ENCODE measurements at places on chromosomes 2 and 18.

DNA sequence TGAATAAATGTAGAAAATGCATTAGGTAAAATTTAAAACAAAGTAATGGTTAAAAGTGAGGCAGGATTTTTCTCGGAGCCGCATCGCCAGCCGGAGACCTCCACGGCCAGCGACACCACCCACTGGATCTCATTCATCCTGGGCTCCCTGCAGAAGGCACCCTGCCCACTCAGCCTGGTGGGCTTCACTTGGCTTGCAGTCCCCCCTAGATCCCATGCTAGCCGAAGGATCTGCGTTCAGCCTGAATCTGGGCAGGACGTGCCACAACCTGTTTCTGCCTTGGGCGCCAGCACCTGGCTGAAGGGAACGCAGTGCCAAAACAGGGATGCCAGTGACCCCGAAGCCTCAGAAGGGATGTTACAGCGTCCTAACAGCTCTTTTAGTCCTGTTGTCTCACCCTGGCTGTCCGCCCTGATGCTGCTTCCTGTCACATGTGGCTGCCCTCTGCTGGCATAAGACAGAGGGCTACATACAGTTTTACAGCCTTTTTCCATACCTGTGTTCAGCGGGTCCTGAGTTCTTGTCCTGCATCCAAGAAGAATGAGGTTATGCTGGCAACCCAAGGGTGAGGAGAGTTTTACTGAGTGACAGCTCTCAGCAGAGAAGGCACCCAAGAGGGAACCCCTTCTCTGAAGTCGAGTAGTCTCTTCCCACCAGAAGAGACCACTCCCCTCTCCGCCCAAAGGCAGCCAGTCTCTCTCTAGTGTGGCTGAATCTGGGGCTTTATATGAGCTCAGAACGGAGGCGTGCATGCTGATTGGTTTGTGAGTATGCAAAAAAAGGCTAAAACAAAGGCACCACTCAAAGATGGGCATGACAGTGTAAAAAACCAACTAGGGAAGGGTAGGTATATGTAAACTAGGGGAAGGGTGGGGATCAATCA, 173.1 kb upstream of the GYPC start:
- DNase-seq: no peak

DNA sequence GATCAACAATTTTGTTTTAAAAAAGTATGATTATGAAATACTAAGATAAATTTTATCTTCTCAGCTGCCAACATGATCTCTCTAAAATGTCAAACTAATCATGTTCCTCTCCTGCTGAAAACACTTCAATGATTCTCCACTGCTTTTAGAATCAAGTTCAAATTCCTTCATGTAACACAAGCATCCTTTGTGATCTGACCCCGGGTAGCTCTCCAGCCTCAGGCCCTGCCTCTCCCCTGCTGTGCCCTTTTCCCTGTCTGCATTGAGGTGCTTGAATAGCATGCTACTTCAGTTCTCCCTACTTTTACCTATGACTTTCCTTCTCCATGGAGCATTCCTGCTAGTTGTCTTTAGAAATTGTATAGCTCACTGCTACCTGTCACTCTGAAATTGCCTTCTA, 274.8 kb downstream of the PDE11A start:
- no peak for DNase-seq

DNA sequence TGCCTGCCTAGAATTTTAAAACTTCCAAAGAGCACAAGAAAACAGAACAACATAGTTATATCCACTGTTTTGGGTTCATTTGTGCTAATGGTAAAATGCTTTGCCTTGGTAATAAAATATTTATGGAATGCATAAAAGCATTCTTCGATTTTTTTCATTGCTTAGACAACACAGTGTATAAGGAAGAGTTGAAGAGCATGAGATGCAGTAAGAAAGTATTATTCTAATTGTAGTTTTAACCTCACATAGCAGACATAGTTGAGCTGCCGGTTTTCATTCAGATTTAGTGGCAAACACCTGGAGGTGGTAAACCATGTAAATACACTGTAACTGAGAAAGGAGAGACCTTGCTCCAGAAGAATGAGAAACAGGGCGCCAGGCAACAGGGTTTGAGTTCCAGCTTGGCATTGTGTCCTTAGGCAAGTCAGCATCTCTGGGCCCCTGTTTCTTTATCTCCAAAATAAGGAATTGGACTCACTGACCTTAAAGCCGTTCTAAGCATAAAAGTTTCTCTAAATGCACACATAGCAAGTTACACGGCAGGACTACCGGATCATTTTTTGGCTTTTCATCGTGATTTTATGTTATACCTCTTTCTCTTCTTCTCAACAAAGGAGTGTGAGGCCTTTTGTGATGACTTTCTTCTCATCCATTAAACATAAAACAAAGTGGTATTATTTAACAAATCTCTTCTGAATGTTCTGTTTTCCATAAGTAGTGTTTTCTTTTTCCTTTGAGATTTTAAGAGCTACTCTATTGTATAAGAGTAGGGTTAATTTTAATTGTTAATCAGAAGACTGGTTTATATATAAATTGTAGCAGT, 7.9 kb downstream of the UGP2 start:
- no peak for DNase-seq

DNA sequence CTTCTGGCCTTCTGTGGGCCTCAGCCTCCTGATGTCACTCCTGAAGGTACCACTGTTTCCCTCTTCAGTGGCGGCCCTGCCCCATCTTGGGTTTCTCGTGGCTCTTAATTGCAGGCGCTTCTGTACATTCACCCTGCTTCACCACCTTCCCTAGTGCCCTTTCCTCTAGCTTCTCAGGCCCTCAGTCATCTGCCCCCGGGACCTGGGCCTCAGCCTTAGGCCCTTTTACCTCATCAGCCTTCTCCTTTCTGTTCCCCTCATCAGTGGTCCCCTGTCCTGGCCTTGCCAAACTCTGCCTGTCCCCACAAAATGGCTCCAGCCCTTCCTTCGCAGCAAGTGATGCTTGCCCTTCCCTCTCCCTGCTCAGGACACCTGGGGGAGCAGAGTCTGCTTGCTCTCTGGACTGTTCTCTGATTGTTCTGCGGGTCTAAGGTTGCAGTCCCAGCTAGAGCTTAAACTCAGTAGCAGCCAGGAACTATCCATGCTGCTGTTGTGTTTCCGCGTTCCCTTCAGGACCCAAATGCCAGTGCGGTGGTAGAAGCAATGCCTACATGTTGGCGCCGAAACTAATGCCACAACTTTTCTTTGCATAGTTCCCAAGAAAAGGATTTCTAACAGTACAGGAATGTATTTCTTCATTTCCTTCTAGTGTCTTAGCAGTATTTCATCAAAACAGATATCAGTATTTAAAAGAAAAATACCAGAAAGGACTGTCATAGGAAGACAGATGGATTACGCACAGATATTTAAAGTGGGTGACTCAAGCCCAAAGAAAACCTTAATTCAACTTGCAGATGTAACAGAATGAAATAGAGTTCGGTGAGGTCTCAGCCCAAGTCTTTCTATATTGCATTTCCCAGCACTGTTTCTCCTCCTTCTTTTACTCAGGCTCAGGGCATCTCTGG, 7.5 kb downstream of the ASB1 start:
- DNase-seq: no peak

- no peak for DNase-seq
These were observed 38.6 kb upstream of the NCOA1 start for GRCh38 chr2:24452502-24452885.

GRCh38 chr2:9538000-9538507, 17.6 kb downstream of the ADAM17 start:
- DNase-seq: no peak

GRCh38 chr2:148538375-148538774, 106.2 kb upstream of the EPC2 start:
- no peak for DNase-seq

DNA sequence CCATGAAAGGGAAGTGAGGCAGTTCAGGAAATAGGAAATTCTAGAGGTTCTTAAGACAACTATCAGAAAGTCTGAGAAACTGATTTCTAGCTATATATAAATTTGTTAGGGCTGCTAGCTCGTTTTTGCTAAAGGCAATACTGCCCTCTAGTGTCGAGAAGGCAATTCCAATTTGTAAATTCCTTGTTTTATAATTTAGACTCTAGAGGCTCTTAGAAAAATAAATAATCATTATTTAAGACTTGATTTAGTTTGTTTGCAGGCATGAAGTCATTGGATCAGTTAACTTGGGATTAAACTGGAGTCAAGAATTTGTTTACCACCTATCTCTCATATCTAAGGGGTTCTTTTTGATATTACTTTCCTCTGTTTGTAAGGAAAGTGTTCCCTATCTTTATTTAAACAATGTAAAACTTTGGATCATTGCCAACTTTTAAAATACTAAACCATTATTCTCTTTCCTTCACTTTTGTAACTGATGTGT, 66.2 kb downstream of the ACVR2A start:
- DNase-seq: peak; percentile 55

DNA sequence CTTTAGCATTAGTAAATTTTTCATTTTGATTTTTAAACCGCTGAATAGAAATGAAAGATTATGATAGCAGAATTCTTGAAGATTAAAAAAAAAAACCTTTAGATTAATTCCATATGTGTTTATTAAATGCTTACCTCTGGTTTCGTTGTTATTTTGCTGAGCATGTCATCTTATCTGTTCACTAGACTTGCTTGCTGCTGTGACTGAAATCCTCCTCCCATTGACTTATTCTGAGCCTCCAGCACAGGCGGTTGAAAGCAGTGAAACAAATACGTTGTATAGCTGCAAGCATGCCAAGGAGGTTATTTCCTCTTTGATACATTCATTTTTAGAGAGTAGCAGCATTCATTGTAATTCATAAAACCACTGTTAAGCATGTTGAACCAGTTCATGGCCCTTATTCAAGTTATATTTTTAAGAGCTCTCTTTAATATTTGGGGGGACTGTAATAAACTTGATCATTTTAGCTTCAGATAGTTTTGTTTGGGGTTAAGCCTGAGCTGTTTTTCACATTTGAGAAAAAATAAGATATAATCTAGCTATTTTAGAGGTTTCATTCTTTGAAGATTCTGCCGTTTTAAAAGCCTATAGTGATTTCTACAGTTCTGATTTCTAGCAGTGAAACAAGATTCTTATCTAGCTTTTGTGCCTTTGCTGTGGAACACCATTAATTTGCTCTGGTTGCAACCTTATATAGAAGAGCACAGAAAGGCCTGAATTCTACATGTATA, at the start of gene HTR2B:
HTR2B (minus strand) TSS at position 205 of the 731 bp plus-strand sequence. CDS start 1,278 bp downstream, outside the sequence.
- DNase-seq: no peak

DNA sequence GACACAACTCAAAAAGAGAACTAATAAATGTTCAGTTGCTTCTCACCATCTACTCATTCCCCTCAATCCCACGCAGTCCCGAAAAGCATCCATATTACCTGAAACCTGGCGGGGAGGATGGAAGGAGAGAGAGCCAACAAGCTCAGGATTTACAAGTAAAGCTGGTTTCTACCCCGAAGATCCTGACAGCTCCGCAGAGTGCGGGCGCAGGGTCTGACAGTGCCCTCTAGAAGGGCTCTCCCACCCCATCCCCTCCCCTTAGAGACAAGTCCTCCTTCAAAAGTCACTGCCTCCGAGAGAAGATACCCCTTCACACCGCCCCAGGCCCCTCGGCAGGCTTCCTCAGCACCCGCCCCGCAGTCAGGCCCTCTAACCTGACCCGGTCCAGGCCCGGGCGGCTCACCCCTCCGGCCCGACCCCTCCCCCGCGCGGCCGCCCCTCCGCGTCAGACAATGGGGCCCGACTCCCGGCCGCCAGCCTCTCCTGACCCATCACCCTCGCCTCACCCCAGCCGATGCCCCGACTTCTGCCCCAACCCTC, 550 bp downstream of the RAB1A start:
- peak; percentile 40 for DNase-seq

GRCh38 chr18:50424877-50425690, 50.2 kb downstream of the SKA1 start:
- DNase-seq: no peak

DNA sequence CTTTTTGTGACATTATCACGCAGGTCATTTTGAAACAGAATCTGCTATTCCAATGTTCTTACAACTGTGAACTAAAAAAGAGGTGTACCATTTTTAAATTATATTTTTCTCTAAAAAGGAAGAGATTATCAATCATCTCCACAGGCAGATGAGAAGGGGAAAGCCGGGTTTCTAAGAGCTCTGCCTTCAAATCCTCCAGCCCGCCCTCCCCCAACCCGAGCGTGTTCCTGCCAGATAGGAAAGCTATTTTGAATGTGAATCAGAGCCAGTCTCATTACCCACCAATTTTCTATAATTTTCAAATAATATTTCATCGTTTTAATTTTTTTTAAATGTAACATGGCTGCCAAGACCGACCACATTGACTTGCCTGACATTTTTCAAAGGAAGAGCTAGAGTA, 65.9 kb downstream of the KCNF1 start:
- DNase-seq: no peak

GRCh38 chr18:55588111-55588869, at the start of gene TCF4:
TCF4 (minus strand) TSS chr18:55588192; CDS start chr18:55587116, 1,076 bp downstream.
- DNase-seq: no peak

DNA sequence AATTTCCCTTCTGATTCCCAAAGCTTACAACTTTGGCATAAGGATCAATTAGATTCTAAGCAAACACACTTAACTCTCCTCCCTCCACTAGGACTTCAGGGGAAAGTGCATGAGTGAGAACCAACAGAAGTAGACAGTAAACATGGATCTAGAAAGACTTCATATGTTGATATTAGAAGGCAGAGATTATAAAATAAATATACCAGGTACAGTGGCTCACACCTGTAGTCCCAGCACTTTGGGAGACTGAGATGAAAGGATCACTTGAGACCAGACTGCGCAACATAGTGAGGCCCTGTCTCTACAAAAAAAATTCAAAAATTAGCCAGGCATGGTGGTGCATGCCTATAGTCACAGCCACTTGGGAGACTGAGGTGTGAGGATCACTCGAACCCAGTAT, 15.9 kb downstream of the NBEAL1 start:
- DNase-seq: no peak

- no peak for DNase-seq
These were observed 75.8 kb downstream of the LNPK start for GRCh38 chr2:175926272-175926671.

DNA sequence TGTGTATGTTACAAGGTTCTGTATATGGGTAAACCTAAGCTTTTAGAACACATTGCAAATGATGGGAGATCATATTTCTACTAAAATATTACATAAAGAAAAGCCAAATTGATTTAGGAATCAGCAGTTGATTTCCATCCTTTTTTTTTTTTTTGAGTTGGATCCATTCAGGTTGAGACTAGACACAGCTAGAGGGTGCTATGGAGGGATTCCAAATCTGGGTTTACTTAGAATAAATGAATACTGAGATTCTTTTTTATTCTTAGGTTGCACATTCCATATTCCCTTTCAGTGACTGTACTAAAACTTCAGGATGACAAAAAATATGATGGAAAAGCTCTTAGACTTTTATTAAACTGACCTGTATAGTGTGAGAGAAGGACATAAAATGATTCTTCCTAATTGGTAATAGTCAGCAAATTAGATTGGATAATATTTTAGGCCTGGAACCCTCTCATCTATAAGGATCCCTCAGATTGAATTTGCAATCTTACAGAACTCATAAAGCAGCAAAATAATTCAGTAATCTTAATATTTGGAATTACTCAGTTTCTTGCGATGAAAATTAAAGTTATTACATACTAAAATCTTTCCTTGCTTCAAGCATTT, 183.3 kb upstream of the SESTD1 start:
- no peak for DNase-seq

DNA sequence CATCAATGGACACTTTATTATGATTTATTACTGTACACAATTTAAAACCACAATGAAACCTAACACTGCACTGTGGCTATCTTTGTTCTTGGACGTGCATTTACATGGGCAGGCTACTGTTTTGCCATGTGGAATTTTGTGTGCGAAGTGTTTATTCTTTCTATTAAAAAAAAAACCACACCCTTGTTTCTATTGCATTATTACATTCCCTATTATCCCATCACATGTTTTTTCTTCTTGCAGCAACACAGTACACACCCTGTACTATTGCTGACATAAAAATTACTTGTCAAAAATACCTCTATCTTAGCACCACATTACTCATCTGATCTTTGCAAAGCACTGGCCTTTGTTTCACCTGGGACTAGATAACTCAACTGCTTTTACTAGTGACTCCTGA, 1.5 kb downstream of the RNF152 start:
- no peak for DNase-seq

All from activated CD4-positive, alpha-beta T cell treated with anti-CD3 and anti-CD28 coated beads for 4 hours (primary cell).